T-cell (primary cell): ENCODE measurements at places on chromosomes 13 and 19.

DNA sequence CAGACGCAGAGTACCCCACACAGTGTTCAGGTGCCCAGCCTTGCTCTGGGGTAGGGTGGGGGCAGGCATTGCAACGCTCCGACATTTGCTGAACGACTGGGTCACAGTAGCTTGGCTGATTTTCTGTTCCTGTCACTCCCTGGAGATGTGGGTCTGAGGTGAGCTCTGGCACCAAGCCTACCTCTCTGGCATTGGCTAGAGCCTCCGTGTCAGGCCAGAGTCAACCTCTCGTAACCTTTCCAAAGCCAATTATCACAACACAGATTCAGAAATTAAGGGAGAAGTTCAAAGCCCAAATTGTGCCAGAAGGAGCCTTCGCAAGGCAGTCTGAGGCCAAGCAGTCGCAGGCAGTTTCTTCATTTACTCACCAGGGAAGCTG is 117.2 kb downstream of the IRS2 start:
- no peaks in the 10 kb centered on the region for H3K4me1 ChIP-seq
- no peak overlapping the region for H3K4me3 ChIP-seq
- H3K36me3 ChIP-seq: no peaks in the 10 kb centered on the region
- DNase-seq: no peak

- DNase-seq: peak; percentile 19
- H3K4me3 ChIP-seq: no peak overlapping the region
- peaks cover 20% of the 10 kb centered on the region for H3K4me1 ChIP-seq
- H3K27me3 ChIP-seq: no peaks in the 10 kb centered on the region
- no peaks in the 10 kb centered on the region for H3K36me3 ChIP-seq
Observed at GRCh38 chr19:50492303-50493052, 15.8 kb upstream of the GARIN5A start.

DNA sequence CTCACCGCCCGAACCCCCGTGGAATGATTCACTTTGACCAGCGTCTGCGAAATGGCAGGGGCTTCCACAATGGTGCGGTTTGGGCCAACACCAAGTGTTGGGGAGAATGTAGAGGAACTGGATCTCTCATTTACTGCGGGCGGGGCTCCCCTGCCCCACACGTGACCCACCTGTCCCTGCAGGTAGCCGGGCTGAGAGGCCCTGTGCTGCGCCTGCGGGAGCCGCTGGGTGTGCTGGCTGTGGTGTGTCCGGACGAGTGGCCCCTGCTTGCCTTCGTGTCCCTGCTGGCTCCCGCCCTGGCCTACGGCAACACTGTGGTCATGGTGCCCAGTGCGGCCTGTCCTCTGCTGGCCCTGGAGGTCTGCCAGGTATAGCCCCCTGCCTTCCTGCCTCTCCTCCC is 5.8 kb upstream of the FLT3LG start:
- H3K27ac ChIP-seq: peak overlapping the region; percentile 98
- no peak for DNase-seq
- H3K4me3 ChIP-seq: no peak overlapping the region
- no peaks in the 10 kb centered on the region for H3K27me3 ChIP-seq
- H3K4me1 ChIP-seq: peaks cover 79% of the 10 kb centered on the region

DNA sequence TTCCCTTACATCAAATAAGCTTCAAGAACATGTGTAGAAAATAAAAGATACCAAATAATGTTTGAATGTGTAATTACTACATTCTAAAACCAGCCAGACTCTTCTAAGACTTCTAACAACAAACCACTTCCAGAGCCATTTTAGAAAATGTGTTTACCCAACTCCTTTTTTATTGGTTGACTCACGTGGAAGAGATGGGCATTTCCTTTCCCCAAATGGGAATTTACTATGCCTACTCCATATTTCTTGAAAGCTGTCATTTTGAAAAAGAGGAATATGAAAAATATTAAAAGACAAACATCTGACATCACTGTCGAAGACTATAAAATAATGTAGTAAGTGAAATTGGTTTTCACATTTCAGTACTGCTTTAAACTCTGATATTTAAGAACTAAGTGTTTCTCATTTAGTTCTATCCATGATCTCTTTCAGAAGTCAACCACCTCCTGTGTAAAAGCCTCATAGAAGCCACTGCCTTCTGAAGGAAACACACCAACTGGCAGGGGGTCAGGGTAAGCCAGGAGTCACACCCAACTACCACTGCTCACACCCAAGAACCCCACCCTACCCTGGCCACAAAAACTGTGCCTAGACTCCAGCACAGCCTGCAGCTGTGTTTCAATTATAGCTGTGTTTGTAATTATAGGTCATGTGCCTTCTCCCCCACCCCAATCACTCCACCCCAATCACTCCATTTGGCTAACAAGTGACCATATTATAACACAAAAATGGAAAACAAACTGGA is 86.8 kb downstream of the UBL3 start:
- DNase-seq: no peak
- H3K27me3 ChIP-seq: no peaks in the 10 kb centered on the region
- peaks cover 11% of the 10 kb centered on the region for H3K4me1 ChIP-seq
- no peak overlapping the region for H3K4me3 ChIP-seq
- peaks cover 11% of the 10 kb centered on the region for H3K36me3 ChIP-seq

DNA sequence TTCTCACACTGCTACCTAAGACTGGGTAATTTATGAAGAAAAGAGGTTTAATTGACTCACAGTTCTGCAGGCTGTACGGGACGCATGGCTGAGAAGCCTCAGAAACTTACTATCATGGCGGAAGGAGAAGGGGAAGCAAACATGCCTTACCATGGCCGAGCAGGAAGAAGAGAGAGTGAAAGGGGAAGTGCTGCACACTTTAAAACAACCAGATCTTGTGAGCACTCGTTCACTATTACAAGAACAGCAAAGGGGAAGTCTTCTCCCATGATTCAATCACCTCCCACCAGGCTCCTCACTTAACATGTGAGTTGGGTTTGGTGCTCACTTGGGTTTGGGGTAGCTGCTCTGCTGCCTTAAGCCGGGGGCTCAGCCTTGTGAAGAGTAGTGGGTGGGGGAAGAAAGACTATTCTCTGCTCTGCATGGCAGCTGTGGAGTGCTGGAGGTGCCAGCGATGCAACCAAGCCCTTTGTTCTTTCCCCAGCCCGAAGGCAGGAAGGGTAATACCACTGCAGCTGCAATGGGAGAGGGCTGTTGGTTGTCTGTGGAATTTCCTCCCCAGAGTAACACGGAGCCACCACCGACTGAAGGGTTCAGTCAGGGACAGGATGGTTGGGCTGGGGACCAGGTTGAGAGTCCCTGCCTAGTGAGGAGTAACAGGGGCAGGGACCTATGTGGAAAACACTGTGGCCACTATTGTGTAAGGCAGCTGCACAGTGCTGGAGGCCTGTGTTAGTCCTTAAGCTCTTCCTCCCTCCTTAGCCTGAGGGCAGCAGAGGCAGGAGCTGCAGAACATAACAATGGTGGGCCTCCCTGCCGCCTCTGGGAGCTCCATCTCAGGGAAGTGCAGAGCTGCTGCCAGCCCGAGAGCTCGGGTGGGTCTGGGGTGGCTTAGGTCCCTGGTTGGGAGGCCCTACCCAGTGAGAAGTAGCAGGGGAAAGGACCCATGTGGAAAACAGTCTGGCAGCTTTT is 1262.5 kb downstream of the EFNB2 start:
- no peak for DNase-seq
- H3K4me3 ChIP-seq: no peak overlapping the region
- no peaks in the 10 kb centered on the region for H3K36me3 ChIP-seq
- no peaks in the 10 kb centered on the region for H3K27me3 ChIP-seq
- H3K4me1 ChIP-seq: no peaks in the 10 kb centered on the region

GRCh38 chr19:42352301-42353259 is 27.1 kb downstream of the MEGF8 start:
- H3K4me1 ChIP-seq: no peaks in the 10 kb centered on the region
- no peak overlapping the region for H3K27ac ChIP-seq
- H3K4me3 ChIP-seq: no peak overlapping the region
- peaks cover 4% of the 10 kb centered on the region for H3K36me3 ChIP-seq

- no peak overlapping the region for H3K27ac ChIP-seq
- no peaks in the 10 kb centered on the region for H3K27me3 ChIP-seq
- H3K4me3 ChIP-seq: no peak overlapping the region
- DNase-seq: no peak
- no peaks in the 10 kb centered on the region for H3K36me3 ChIP-seq
Observed at GRCh38 chr13:80477661-80478443, 136.9 kb upstream of the SPRY2 start.

DNA sequence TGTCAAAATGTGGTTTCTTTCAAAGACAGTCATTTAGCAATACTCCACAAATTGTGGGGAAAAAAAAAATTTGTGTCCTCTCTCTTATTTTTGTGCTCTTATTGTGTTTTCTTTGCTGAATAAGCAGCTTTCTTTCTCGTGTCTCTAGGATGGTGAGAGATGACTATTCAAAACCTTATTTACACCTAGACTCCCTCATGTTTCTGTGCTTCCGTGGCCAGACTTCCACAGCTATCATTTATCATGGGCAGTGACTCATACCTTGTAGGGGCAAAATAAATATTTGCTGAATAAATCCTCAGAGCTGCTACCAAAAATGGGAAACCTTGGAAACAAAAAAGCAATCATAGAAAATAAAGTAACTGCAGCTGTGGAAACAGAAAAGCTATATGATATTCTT is 204.9 kb upstream of the MIR17HG start:
- H3K4me3 ChIP-seq: no peak overlapping the region
- H3K27ac ChIP-seq: no peak overlapping the region
- no peaks in the 10 kb centered on the region for H3K4me1 ChIP-seq
- H3K36me3 ChIP-seq: no peaks in the 10 kb centered on the region

GRCh38 chr13:101996954-101997353 is 404.9 kb downstream of the FGF14 start:
- H3K27ac ChIP-seq: no peak overlapping the region
- H3K4me1 ChIP-seq: no peaks in the 10 kb centered on the region
- no peaks in the 10 kb centered on the region for H3K27me3 ChIP-seq
- DNase-seq: no peak
- no peak overlapping the region for H3K4me3 ChIP-seq
- H3K36me3 ChIP-seq: no peaks in the 10 kb centered on the region

GRCh38 chr19:30733826-30734550 is 361.8 kb downstream of the ZNF536 start:
- no peaks in the 10 kb centered on the region for H3K4me1 ChIP-seq
- no peaks in the 10 kb centered on the region for H3K27me3 ChIP-seq
- H3K27ac ChIP-seq: no peak overlapping the region
- no peak for DNase-seq
- H3K36me3 ChIP-seq: no peaks in the 10 kb centered on the region
- H3K4me3 ChIP-seq: no peak overlapping the region

GRCh38 chr13:109744512-109745051 is 41.8 kb downstream of the IRS2 start:
- H3K36me3 ChIP-seq: no peaks in the 10 kb centered on the region
- H3K4me1 ChIP-seq: no peaks in the 10 kb centered on the region
- no peak overlapping the region for H3K4me3 ChIP-seq
- no peak overlapping the region for H3K27ac ChIP-seq

DNA sequence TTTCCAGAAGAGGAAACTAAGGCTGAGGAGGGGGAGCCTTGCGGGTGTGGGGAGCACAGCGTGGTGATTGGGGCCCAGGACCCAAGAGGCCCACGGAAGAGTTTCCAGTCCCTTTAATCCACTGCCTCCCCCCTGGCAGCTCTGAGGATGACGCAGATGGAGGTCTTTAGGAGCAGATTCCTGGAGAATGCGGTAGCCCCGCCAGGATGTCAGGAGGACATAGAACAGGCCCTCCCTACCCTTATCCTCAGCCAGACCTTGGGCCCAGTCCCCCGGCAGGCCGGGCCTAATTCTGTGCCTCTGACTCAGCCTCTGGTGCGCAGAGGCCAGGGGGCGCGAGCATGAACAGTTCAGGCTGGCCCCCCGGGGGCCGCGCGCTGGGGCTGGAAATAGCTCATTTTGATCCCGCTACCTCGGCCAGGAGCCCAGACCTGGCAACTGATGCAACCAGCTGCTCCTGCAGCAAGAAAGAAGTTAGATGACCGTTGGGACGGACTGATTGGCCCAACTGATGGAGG is 461 bp upstream of the HSPB6 start:
- H3K4me1 ChIP-seq: peaks cover 20% of the 10 kb centered on the region
- peak overlapping the region; percentile 87 for H3K27ac ChIP-seq
- peaks cover 21% of the 10 kb centered on the region for H3K27me3 ChIP-seq
- H3K36me3 ChIP-seq: peaks cover 39% of the 10 kb centered on the region
- no peak for DNase-seq

DNA sequence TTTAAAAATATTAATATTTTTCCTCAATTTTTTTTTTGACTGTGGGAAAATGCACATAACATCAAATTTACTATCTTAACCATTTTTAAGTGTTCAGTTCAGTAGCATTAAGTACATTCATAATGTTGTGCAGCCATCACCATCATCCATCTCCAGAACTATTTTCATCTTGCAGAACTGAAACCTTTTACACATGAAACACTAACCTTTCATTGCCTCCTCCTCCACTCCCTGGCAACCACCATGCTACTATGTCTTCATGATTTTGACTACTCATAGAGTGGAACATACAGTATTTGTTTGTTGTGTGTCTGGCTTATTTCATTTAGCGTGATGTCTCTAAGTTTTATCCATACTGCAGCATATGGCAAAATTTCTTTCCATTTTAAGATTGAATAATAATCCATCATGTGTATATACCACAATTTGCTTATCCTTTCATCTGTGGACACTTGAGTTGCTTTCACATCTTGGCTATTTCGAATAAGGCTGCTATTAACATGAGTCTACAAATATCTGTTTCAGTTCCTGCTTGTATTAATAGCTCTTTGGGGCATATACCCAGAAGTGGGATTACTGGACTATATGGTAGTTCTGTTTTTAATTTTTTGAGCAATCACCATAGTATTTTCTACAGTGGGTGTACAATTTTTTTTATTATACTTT is 376.4 kb downstream of the MTUS2 start:
- H3K4me3 ChIP-seq: no peak overlapping the region
- no peak for DNase-seq
- H3K27me3 ChIP-seq: no peaks in the 10 kb centered on the region
- H3K36me3 ChIP-seq: no peaks in the 10 kb centered on the region
- H3K4me1 ChIP-seq: no peaks in the 10 kb centered on the region

GRCh38 chr13:24279327-24280110 is 29.9 kb upstream of the C1QTNF9 start:
- DNase-seq: no peak
- no peak overlapping the region for H3K27ac ChIP-seq
- H3K4me1 ChIP-seq: peaks cover 67% of the 10 kb centered on the region
- H3K4me3 ChIP-seq: no peak overlapping the region
- peaks cover 13% of the 10 kb centered on the region for H3K36me3 ChIP-seq

DNA sequence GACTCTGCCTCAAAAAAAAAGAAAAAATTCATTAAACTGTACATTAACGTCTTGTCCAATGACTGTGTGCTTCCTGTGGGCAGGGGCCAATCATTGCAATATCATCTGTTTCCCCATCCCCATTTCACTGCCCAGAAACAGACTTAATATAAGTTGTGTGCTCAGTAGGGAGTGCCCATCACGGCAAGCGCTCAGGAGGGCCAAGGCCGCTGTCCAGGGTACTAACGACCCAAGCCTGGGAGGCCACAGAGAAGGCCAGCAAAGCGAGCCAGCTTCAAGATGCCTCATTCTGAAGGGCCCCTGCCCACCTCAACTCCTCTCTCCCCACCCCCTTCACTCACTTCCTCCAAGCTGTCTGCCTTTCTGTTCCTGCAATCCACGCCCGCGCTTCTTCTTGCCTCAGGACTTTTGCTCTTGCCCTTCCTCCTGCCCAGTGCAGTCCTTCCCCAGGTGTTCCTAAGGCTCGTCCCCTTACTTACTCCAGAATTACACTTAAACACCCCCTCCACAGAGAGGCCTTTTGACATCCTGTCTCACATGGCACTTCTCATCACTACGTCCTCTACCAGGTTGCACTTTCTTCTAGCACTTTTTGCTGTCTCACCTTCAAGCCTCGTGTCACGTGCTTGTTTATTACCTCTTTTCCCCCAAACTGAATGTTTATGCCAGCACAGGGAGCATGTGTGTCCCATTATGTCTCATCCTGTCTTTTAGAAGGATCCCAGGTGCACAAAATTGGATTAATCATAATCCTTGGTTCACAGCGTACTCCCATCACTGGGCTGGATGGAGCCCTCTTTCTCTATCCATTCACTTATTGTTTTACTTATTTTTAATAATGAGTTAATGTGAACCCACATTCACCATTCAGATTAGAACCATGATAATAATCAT is 11.3 kb upstream of the POU2F2 start:
- no peak overlapping the region for H3K4me3 ChIP-seq
- no peak for DNase-seq
